ENCODE measurements at places on chromosomes 5 and 9.

GRCh38 chr5:66041627-66042026 is 102.5 kb upstream of the SREK1 start:
- DNase-seq, result no peak

DNA sequence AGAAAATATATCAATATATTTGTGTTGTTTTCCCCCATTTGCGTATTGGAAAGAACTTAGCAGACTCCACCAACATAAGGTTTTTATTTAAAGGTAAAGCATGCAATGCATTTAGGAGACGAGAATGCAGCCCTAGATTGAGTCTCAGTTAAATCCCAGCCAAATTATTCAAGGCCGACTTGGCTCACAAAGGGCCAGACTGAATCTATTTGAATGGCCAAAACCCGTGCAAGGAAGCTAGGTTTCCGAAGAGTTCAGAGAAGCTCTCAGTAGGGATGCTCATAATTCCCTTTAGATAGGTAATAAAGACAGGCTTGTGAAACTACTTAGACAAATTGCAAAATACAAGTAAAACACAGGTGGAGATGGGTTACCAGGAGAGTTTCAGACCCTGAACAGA is 520.3 kb downstream of the CDH9 start:
- DNase-seq, result no peak

DNA sequence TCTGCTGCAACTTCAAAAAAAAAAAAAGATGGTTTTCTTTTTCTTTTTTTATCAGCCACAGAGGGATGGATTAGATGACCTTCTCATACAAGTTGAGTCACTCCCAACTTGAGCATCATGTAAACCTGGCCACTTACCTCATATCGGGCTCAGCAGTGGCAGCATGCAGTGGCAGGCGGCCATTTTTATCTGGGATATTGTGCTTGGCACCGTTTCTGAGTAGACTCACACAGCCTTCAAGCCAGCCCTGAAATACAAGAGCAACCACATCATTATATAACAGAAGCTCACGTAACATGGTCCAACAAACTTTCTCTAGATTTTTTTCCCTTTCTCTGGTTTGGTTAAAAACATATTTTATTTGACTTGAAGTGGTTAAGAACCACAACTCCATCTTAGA is 62.6 kb downstream of the ANKRD55 start:
- DNase-seq, result no peak

GRCh38 chr9:29625292-29625731 is 2052.0 kb upstream of the C9orf72 start:
- no peak for DNase-seq
